ENCODE measurements at places on chromosomes 3 and 15.

DNA sequence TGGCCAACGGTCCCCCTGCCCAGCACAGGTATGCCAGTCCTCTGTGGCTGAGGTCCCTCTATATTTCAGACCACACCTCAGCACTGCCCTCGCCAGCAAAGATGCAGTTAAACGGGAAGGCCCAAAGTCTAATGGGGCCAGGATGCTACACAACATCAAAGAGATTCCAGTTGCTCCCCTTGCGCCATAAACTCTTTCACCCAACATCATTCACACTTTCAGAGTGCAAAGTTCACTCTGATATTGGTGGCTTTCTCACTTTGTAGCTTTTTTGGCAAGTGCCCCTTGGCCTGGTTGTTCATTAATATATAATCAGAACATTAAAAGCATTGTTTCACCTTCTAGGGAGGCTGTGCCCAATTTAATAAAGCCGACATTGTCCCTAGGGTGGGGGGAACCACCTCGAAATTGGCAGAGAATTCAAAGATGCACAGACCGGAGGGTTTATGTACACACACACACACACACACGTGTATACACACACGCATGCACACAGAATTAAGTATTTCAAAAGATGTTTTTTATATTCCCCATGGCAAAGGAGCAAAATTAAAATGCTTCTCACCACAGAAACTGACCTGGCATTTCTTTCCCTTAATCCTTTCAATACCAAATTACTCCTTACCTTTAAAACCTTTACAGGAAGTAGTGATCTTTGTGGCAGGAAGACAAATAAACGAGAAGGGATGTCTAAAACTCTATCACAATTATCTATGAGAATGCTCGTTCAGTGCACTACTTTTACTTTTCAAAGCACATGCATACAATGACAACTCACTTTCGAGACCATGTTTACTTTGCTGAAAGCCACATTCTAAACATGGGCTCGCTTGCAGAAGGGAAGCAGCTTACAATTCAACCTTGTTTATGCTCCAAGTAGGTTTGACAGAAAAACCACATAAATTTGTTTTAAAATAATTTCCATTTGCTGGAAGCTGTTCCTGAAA, 19.5 kb downstream of the LRIG1 start:
- no peak for DNase-seq

GRCh38 chr15:100101426-100102089, 240.2 kb downstream of the ADAMTS17 start:
- DNase-seq: no peak

DNA sequence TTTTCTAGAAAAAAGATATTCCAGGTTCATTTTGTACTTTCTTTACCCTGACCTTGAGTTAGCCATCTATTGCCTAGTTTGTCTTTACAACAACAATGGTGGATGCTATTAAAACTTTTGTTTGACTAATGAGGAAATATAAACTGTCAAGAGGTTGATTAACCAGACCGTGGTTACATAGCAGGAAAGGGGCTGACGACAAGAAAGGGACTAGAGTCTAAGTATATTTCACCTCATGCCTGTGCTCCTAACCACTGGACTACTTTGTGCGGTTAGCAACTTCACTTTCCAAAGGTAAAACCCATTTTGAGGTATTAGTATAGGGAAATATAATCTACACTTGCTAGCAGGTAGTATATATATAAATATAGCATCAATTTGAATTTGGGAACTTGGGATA, 327.1 kb downstream of the SATB1 start:
- no peak for DNase-seq

DNA sequence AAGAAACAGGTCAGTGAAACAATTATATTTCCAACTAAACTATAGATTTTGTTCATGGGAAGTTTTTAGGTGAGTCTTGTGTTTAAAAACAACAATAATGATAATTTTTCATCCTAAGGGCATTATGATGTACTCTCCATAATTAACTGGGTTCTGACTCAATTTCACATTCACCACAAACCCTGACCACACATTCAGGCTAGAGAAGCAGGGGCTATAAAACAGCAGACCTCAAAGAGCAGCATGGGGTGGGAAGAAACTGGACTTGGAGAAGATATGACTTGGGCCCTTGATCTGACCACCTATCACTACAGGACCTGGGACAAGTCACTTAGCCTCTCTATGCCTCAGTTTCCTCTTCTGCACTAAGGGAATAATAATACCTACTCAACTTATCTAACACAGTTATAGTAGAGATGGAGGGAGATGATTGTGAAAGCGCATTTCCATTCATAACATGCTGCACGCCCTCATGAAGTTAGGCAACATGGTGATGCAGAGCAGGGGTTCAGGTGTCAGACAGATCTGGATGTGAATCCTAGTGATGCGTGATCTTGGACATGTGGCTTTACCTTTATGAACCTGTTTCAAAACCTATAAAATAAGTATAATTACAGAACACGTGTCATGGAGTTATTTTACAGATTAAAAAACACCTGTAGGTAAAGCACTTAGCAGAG, 63.0 kb upstream of the ACP3 start:
- DNase-seq: no peak

DNA sequence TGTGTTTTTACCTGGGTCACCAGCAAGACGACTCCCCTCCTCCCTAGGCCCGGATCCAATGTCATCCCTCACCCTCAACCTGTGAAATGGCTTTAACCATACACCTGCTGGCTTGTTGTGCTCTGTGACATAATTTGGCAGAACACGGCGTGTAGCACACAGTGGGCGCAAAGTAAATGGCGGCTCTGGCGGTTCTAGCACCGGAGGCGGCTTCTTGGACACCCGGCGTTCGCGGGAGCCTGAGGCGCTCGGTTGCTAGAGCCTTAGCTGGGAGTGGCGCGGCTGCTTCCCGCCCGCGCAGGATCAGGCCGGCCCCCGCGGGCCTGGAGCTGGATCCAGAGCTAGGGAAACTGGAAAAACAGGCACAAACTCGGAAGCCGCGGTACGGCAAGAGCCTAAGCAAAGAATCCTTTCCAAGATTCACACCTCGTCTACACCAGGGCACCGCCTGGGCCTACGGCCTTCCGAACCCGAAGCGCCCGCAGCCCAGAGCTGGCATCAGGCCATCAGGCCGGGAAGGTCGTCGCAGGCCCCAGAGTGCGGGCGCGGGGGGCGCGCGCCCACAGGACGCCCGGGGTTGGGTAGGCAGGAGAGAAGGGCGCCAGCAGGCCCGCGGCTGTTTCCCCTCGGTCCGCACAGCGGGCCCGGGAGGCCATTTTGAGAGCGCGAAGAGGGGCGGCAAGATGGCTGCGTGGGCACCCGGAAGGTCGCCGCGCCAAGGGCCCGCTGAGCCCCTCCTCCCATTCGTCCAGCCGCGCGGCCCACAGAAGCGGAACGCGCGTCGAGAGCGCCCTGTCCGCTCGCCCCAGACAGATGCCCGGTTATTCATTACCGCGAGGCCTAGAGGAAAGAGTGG, 43.9 kb upstream of the POLG start:
- DNase-seq: peak; percentile 88

DNA sequence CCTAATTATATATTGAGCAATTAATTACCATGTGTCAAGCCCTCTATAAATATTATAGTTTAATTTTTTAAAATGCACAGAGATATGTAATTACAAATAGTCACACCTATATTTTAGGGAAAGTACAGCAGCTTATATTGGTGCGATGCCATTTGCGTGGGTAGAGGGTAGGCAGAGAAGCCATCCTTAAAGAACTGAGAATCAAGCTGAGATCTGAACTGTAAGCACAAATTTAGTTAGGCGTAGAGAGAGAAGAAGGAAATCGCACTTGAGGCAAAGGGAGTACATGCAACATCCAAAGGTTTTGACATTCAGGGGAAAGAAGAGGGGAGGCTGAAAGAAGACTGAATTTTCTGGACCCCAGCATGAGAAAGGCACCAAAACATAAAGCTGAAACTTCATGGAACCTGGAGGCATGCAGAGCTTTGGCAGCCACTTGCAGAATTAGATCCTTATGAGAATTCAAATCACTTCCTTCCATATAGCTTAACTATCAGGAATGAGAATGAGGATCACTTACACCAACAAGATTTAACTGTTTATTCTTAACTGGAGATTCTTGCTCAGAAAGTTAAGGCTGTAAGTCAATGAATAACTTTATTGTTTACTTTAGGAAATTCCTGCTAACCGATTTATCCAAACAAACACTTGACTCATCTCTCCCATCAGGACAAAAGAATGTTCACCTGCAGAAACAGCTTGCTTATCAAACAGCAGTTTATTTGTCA, 114.3 kb downstream of the TGFBR2 start:
- no peak for DNase-seq

- no peak for DNase-seq
Measured at GRCh38 chr15:99554880-99555488, 10.8 kb upstream of the MEF2A start.

GRCh38 chr3:31828007-31828406, 153.1 kb downstream of the OSBPL10 start:
- DNase-seq: no peak

- no peak for DNase-seq
Measured at GRCh38 chr15:31550211-31550977, 223.8 kb downstream of the KLF13 start.

GRCh38 chr3:44555723-44556122, 730 bp downstream of the ZKSCAN7 start:
- no peak for DNase-seq

- no peak for DNase-seq
Measured at GRCh38 chr3:197064771-197065170, 35.2 kb upstream of the MELTF start.

DNA sequence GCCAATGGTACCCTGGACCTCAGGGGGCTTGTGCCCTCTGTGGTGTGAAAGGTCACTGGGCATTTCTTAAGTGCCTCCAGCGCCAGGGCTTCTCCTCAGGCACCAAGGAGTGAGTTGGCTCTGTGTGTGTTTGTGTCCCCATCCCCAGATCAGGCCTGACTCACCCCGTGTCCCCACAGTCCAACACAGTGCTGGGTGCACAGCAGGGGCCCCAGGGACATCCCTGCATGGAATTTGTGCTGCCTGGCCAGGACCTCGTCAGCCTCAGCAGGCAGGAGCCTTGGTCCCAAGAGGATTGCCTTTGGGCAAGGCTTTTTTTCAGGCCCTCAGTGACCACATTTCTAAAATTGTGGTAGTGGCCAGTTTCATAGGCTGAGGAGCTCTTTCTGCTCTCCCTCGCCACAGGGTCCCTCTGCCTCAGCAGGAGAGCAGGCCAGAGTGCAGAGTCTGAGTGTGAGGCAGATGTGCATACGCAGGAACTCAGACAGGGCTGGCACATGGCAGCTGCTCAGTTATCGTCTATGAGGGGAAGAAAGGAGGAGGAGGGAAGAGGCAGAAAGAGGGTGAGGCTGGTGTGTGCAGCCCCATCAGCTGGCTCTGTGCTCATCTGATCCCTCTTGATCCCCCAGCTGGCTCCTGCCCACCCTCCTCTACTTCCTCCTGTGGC, 215.6 kb downstream of the RPLP1 start:
- peak; percentile 29 for DNase-seq

- peak; percentile 88 for DNase-seq
Measured at GRCh38 chr3:71582036-71582611, 1.4 kb downstream of the FOXP1 start.

DNA sequence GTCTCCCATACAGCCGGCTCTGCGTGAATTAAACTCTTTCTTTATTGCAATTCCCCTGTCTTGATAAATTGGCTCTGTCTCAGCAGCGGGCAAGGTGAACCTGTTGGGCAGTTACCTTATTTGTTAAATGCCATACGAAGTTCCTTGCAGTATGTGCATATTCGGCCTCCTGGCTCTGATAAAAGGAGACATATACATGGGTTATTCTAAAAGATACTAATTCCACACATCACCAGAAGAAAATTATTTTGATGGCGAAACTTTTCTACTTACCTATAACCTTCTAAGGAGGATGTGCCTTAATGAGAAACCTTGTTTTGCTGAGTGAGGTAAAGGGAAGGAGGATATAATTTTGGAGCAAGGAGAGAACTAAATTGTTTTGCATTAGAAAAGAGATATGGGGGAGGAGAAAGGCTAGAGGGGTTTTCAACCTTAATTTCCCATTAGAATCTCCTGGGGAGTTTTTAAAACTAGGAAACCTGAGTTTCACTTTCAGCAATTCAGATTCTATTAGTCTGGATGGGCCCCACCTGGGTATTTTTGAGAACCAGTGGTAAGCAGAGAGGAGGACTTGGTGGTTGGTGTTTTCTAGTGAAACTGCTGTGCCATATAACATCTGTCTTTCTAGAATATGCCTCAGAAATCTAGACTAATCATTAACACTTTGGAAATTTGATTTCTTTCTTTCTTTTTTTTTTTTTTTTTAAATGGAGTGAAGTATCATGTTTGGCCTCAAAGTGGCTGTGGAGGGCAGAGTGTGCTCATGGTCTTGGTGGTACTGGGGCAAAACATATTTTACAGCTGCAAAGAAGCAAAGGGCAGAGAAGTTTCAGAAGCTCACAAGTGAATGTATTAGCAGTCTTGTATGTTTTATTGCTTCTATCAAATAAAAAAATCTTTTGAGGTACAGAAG, 23.0 kb downstream of the NANOGP8 start:
- DNase-seq: no peak

DNA sequence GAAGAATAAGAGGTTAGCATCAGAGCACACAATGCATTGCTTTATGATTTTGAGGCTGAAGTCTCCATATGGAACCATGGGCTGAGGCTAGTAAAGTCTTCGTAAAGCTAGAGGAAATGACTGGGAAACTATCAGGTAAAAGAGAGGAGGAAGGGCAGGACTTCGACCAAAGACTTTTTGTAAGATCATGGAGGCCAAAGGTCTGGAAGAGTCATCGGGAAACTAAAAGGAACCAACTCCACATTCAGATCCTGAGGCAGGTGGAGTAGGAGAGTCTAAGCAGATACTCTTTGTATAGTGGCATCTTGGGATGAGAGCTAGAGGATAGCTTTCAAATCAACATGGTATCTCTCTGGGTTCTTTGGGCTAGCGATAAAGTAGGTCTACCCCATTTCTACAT, 36.3 kb downstream of the SEMA6D start:
- no peak for DNase-seq

GRCh38 chr3:133881939-133882825, 13.5 kb downstream of the RAB6B start:
- DNase-seq: no peak

GRCh38 chr3:176633511-176633910, 563.8 kb downstream of the TBL1XR1 start:
- DNase-seq: no peak

- DNase-seq: no peak
Measured at GRCh38 chr15:60128710-60129109, 124.6 kb downstream of the FOXB1 start.

DNA sequence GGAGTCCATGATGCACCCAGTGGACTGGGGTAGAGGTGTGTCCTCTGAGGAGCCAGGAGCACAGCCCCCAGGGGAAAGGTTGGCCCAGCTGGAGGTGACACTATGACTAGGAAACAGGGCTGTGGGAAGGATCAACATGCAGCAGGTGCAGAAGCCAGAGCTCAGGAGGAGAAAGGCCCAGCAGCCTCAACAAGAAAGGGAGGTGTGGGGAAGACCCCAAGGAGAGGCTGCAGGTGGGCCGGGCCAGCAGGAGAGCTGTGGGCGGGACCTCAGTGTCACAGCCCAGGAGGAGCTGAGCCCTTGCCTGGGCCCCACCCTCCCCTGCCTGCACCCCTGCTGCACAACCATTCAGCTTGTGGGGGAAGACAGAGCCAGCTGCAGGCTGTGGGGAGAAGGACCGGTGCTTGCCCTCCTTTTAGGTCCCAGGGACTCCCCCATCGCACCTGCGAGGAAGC, 18.4 kb upstream of the KLF13 start:
- DNase-seq: no peak
